ENCODE measurements at places on chromosomes 11 and 22.

DNA sequence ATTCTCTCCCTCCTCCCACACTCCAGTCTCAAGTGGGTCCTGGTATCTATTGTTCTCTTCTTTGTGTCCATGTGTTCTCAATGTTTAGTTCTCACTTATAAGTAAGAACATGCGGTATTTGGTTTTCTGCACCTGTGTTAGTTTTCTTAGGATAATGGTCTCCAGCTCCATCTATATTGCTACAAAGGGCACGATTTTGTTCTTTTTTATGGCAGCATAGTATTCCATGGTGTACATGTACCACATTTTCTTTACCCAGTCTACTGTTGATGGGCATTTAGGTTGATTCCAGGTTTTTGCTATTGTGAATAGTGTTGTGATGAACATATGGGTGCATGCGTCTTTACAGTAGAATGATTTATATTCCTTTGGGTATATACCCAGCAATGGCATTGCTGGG, 4.2 kb upstream of the INCENP start:
- DNase-seq = no peak

DNA sequence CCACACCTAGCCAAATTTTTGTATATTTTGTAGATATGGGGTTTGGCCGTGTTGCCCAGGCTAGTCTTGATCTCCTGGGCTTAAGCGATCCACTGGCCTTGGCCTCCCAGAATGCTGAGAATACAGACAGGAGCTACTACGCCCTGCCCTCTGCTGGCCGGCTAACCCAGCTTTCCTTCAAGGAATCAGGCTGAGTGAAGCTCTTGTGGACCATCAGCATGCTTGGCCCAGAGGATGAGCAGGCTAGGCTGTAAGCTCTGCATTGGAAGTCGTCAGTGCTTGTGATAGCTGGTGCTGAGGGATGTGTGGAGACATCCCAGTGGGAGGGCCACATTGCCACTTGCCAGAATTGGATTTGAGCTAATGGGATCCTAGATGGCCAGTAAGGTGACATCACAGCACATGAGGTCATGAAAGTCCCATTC, 60.6 kb downstream of the MED15 start:
- no peak for DNase-seq

DNA sequence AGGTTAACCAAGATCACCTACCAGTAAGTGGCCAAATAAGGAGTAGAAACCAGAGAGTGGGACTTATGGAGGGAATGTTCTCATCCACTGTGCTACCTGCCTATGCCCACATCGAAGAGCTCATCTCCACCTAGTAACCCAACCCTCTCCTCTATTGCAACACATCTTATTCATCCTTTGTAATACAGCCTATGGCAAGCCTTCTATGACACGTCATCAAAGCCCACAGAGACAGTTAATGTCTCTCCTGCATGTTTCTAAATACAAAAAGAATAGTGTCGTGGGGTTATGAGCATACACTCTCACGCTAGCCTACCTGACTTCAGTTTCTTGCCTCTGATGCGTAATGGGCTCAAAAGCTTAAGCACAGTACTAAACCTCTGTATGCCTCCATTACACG, 1158.1 kb upstream of the TENM4 start:
- DNase-seq = no peak

GRCh38 chr11:94885133-94885532, 88.2 kb downstream of the CWC15 start:
- DNase-seq = no peak

- DNase-seq = peak; percentile 12
Measured at GRCh38 chr22:21766691-21767462, 31.3 kb upstream of the YPEL1 start.

- DNase-seq = no peak
Measured at GRCh38 chr11:110835106-110835505, 122.9 kb upstream of the ARHGAP20 start.

- DNase-seq = no peak
Measured at GRCh38 chr11:23585416-23586104, 725.3 kb upstream of the CCDC179 start.

DNA sequence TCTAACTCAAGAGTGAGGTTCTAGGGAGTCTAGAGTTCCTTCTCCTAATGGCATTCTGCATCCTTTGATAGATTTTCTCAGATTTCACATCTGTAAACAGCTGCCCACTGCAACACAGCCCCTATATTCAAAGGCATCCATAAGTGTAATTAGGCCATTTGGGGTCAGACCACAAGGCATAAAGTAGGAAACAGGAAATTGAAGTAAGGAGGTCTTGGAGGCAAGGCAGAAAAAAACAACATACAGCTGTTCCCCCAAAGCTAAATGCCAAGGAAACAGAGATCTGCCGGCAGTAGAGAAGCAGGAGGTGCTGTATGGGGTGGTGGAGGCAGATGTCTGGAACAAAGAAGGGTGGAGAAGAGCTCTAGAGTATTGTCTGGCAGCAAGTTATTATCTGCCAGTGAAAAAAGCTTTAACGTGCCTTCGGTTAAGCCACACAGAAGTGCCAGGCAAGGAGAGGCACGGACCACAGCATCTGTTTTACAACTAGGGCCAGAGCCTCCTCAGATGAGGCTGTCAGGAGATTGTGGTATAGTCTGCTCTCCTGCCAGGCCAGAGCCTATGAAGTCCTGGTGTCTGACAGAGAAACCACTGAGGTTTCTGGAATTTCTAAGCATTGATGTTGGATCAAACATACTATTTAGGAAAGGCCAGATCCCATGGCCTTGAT, 100.2 kb upstream of the CHRM4 start:
- no peak for DNase-seq

DNA sequence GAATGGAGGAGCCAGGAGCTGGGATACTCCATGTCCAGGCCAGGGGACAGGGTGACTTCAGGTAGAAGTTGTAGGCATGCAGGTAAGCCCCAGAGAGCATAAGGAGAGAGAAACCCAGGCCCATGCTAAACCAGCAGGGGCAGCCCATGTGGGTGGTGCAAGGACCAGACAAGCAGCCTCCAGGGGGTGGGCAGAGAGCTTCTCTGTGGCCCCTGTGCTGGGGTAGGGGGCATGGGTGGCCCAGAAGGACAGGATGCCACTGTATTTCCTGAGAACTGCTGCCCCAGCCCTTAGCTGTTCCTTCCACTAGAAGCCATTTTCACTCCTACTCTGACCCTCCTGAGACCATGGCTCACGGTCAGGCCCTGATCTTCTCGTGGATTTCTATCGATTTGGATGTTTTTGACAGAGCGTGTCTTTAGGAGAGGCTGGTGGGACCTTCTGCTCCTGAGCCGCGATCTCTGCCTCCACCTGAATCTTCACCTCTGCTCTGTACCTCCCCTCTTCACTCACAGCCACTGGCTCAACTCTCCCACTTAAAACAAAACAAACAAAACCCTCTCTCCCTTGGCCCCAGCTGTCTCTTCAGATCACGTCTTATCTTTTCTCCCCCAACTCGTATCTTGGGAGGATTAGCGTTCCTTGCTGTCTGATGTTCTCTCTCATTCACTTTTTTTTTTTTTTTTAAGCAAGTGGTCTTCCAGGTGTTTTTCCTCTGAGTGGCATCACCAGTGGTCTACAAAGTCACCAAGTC, 112.2 kb downstream of the NECTIN1 start:
- no peak for DNase-seq

DNA sequence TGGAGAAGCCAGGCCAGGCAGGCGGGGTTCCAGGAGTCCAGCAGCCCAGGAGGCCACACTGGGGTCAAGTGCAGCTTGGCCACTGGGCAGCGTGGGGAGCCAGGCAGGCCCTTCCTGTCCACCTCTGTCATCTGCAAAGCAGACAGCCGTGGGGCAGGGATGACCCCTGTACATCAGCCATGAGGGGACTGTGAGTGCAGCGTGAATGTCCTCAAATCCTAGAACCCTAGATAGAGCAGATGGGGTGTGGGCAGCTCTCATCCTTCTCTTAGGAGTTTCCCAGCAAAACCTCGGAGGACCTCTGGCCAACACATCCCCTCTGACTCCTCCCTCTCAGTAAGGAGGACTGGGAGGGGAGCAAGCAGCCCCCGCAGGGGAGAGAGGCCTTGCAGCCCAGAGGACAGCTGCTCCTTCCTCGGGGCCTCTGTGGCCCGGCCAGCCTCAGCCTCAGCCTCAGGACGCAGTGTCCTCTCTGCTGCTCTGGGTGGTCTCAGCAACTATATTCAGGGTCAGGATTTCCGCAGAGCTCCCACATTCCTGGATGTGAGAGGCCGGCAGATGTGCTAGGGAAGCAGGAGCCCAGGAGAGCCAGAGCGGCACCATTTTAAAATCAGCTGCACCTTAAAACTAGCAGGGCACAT, 820.5 kb downstream of the BRD1 start:
- no peak for DNase-seq

DNA sequence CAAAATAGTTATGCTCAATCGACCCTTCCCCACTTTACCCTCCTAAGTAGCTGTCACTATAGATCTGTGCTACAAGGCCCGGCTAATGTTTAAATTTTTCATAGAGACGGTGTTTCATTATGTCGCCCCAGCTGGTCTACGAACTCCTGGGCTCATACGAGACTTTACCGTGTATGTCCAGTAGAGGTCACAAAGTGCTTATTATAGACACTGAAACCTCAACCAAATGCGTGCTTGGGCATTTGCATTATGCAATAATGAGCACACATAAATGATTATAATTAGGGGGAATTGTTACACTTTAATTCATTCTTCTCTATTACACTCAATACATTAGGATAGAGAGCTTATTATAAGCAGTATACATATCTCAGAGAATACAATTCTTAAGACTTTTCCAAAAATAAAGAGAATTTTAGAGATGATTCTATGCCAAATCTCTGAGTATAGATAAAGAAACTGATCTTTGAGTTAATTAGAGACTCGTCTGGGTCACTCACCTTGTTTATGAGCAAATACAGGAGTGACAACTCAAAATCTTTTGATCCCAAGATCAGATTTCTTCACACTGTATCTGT, 12.5 kb upstream of the MRPL16 start:
- no peak for DNase-seq

- no peak for DNase-seq
Measured at GRCh38 chr11:92416971-92417725, 192.5 kb downstream of the FAT3 start.

DNA sequence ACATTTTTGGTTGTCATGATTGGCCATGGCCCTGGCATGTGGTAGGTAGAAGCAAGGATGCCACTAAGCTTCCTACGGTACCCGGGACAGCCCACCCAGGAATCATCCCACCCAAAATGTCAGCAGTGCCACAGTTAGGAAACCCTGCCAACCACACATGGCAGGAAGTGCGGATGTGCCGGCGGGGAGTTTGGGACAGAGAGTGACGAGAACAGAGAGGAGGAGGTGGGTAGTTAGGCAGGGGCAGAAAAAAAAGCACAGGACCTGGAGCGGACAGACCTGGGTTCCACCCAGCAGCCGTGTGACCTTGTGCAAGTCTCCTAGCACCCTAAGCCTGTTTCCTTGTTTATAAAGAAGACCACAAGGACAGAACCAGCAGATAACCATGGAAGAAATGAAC, 3.3 kb downstream of the SPI1 start:
- DNase-seq = no peak

- no peak for DNase-seq
Measured at GRCh38 chr11:3161309-3161708, 3.8 kb downstream of the OSBPL5 start.

GRCh38 chr11:77542296-77542695, 47.5 kb upstream of the AQP11 start:
- DNase-seq = no peak

DNA sequence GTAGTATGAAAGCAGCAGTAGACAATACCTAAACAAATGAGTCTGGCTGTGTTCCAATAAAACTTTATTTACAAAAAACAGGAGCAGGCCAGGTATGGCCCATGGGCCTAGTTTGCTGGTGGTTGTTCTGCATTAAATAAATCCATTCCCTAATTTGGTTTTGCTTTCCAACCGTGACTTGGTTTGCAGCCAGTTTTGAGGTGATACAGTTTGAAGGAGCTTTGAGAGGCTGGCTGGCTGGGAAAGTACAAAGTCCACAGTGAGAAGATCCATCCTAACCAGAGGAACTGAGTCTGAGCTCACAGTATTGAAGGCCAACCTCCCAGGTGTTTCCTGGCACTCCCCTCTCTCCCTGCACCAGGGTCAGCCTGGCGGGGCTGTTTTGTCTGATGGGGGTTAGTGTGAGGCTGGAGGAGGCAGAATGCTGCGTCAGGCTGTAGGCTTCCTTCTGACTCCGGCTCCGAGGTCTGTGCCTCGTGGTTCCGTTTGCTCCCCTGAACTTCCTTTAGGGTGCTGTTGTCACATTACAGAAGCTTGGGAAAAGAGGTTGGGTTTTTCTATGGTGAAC, 129.5 kb downstream of the MICAL2 start:
- no peak for DNase-seq

DNA sequence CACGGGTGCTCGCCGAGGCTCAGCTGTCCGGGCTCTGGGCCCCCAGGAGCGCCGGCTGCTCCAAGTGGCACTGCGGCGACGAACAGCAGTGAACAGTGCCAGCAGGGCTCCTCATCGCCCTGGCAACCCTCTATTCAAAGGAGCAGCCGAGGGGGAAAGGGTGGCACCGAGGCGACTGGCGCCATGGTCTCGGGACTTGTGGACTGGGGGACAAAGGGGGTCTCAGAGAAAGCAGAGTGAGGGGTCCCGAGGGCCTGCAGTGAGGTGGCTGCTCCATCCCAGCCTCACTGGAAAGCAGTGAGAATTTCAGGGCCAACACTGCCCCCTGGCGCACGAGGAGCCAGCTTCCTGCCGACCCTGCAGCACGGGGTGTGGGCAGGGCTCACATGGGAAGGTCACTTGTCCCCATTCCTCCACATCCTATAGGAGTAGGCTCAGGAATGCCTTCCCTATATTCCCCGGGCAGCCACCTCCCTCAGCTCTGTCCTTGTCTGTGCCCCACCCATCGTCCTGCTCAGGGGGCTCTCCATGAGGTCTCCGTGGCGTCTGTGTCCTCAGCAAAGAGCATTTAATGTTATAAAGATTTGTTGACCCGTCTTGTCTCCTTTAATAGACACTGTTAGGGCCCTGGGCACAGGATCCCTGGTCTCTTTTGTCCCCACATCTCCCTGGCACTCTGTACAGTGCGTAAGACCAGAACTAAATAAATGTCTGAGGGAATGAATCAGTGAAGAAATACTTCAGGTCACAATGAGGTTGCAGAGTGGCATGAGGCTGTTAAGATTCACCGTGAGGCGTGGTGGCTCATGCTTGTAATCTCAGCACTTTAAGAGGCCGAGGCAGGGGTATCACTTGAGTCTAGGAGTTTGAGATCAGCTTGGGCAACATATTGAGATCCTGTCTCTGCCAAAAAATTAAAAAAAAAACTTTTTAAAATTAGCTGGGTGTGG, 26.4 kb downstream of the LRFN4 start:
- peak; percentile 35 for DNase-seq

GRCh38 chr11:22467741-22468140, 129.6 kb downstream of the SLC17A6 start:
- DNase-seq = no peak

DNA sequence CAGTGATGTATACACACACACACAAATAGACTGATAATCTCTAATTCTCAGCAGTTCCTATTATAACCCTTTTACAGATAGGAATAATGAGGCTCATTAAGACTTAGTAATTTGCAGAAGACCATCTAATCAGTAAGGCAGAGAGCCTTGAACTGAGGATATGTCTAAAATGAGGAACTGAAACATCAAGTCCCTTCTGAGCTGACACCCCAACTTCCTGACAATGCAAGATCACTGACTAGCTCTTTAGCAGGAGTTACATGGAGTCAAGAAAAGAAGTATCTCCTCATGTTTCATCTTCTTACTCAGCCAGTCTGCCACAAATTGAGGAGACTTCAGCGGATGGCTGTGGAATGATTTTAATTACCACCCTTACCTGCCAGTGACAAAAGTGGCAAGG, 193.0 kb downstream of the MSANTD4 start:
- no peak for DNase-seq
